ENCODE measurements at places on chromosomes 5 and 9. TPM values are rescaled to one million over a fixed set of nuclear protein-coding genes. Genes with fewer than 3 reads are reported as not detected.

BTNL3 gene
- total RNA-seq, result not detected

SH2D3C gene
- not detected for total RNA-seq

PDGFRB gene
- 205 TPM for total RNA-seq

STC2 gene
- 281 TPM for total RNA-seq

OR1Q1 gene
- not detected for total RNA-seq

PCDHB13 gene
- 3.3 TPM for total RNA-seq

IL31RA gene
- 0.89 TPM for total RNA-seq

LECT2 gene
- total RNA-seq, result not detected

ACOT12 gene
- total RNA-seq, result not detected

MAMDC4 gene
- total RNA-seq, result 1.1 TPM

GADD45G gene
- total RNA-seq, result not detected

SOX30 gene
- not detected for total RNA-seq

GRCh38 chr9:113131689-113132151 lies 19.1 kb upstream of the SLC31A2 start:
- peak; percentile 41 for DNase-seq

- no peak for DNase-seq
Observed at GRCh38 chr9:31390403-31391025, 993.9 kb upstream of the ACO1 start.

GRCh38 chr9:15332939-15333338 lies 25.9 kb upstream of the TTC39B start:
- DNase-seq, result no peak

DNA sequence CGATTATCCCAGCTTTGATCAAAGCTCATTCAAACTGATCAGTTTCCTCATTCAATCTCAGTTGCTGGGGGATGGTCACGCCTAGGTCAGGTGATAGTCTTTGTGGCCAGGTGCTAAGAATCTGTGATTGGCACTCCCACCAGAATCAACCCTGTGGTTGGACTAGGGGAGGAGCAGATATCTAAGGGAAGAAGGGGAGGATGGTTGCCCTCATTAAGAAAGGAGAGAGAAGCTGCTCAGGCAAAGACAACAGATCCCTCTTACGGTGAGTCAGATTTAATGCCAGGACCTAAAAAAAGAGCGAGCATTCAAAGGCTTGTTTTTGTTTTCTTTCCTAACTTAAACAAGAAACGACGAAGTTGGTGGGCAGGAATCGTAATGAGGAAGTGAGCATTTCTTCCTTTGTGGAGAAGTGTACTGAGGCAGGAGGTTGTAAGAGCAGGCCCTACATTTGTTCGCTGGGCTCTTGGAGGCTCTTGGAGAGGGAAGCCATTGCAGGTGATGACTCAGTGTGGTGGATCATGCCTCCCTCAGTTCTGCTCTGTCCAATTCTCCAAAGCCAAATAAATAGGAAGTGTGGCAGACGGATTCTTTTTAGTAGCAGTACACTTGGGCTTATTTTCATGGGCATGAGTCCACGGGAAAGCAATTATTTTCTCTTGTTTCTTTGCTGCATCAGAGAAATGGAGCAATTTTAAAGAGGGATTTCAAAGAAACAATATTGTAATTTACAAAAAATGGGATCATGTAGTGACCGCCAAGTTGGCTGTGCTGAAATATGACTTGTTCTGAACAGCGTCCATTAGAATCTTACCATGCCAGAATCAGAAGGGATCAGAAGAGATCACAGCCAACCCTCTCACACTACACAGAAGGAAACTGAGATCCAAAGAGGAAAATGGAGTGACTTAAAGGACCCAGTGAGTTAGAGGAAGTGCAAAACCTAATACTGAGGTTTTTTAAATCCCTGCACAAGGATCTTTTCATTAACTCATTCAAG lies 18.7 kb upstream of the TGFBR1 start:
- DNase-seq, result peak; percentile 89

DNA sequence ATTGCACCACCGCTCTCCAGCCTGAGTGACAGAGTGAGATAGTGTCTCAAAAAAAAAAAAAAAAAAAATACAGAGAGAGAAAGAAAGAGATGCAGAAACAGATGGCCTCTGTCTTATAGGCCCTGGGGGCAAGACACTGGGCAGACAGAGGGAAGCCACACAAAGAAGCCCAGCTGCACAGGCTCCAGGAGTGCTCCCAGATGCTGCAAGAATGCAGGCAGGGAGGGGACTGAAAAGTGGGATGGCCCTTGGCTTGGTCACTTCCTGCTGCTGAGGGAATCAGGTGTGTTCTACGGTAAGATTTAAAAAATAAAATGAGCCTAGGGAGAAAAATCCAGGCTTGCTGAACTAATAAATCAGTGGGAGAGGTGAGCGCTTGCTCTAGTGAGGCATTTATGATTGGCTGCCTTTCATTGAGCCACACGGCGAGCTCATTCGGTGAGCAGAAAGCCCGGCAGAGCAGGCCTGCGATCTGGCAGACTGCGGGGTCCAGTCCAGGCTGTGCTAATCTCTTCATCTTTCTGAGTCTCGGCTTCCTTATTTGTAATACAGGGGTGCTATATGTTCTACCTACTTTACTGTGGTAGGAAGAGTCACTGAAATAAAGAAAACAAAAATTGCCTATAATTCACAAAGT lies 80.6 kb downstream of the RAD23B start:
- DNase-seq, result no peak

DNA sequence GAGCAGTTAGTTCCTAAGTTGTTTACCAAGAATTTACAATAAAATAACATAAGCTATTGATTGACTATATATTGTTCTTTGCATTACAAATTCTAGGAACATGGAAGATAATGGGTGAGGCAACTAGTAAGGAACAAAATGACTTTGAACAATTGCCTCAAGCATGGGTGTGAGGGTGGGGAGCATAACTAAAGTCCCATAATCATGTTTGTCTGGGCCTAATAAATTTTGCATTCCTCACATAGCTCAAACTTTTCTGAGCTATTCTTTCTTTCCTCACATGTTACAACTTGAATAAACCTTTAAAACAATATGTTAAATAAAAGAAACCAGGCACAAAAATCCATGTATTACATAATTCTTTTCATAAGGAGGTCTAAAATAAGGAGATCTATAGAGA lies 1066.1 kb downstream of the NR2F1-AS1 start:
- no peak for DNase-seq

DNA sequence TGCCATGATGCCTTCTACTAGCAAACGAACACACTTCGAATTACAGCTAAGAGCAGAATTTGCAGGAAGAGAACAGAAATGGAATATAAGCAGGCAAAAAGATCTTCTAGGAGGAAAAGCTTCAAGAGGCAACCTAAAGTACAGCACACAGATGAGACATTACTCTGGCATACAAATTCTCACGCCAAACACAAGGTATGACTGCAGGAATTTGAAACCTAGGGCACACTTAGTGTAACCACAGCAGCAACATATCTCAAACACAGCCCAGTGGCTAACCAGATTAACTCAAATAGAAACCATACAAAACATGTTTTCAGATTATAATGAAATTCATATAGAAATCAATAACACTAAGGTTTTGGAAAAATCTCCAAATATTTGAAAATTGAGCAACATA lies 481.0 kb upstream of the RGMB start:
- peak; percentile 11 for DNase-seq

- DNase-seq, result no peak
Observed at GRCh38 chr5:54120473-54120872, 189.9 kb downstream of the ARL15 start.

GRCh38 chr5:78896132-78896531 lies 89.0 kb downstream of the ARSB start:
- DNase-seq, result peak; percentile 88

DNA sequence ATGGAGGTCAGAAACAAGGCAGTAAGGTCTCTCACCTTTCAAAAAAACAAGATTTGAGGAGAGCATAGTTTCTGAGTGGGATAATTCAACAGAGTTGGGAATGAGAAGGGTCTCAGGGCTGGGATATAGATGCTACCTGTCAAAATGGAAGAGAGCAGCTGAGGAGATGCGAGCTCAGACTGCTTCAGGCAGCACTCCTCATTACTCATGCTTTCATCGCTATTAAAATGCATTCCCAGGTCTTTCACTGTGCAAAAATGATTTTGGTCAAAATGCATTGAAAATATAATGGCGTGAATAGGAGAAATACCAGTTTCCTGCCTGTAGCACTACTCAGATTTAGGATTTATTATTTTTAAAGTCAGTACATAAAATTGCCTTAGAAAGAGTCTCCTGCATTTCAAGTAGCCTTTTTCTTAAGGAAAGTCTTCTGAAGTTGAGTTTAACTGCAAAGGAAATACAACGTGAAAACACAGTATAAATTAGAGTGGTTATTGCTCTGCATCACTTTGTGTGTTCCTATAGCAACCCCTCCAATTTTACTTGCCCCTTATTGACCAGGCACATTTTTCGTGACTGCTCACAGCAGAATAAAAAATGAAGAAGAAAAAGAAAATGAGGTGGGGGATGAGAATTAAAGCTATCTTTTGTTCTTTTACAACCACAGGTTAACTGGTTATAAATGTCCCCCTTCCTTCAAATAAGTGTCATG lies 724.8 kb upstream of the SEMA6A start:
- no peak for DNase-seq

- DNase-seq, result peak; percentile 95
Observed at GRCh38 chr5:67301285-67301903, 104.8 kb upstream of the CD180 start.

DNA sequence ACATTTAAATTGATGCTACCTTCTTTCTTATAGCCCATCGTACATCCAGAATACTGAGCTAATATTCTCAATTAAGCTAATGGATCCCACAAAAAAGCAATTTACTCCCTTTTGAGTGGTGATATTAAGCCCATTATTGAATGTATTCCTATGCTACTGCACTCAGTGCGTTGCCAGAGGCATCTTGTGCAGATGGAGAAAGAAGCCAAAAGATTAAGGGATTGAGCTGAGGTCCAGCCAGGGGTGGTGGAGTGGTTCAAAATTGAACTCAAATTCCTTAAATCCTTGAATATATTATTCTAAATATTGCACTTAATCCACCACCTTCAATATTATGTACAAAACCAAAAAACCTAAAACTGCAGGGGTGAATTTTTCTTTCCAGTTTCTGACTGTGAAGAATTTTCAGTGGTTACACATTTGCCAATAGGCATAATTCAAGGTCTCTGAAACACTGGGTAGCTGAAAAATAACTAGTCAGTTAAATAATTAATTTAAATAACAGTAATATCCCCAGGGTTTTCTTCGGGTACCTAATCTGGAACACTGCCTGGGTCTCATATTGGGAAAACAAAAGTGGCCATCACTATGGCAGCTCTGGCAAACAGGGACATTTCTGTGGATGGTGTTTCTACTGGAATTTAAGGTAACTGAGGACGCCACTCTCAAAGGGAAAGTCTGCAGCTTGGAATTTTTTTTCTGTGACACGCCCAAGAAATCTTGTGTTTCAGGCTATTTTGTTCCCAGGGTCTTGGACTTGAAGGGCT lies 6.2 kb upstream of the LIFR start:
- no peak for DNase-seq

- DNase-seq, result no peak
Observed at GRCh38 chr9:137417161-137418021, 5.6 kb downstream of the EXD3 start.

- no peak for DNase-seq
Observed at GRCh38 chr9:121942866-121943382, 150.2 kb downstream of the TTLL11 start.

DNA sequence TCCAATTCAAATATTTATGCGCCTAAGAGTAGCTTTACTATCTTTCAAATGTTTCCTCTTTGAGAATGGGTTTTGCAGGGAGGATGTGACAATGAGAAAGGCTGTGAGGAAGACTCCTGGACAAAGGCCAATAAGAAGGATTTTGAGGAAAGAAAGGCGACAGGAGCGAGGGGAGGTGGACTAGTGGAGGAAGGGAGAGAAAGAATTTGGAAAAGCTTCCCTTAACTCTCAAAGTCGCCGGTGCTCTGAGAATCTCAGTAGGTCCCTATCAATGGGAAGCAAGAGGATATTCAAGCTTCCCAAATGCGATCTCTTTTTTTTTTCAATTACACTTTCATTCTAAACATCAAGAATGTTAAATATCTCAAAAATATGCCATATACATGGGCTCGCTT lies 2.8 kb upstream of the CDC20B start:
- DNase-seq, result no peak

- DNase-seq, result no peak
Observed at GRCh38 chr5:147306351-147306750, 71.5 kb downstream of the STK32A start.

- DNase-seq, result peak; percentile 97
Observed at GRCh38 chr9:35646533-35647265, 4.0 kb downstream of the SIT1 start.

- DNase-seq, result no peak
Observed at GRCh38 chr9:107878462-107878861, 388.9 kb upstream of the KLF4 start.

GRCh38 chr9:109975574-109976295 lies 195.7 kb downstream of the PALM2AKAP2 start:
- peak; percentile 92 for DNase-seq

DNA sequence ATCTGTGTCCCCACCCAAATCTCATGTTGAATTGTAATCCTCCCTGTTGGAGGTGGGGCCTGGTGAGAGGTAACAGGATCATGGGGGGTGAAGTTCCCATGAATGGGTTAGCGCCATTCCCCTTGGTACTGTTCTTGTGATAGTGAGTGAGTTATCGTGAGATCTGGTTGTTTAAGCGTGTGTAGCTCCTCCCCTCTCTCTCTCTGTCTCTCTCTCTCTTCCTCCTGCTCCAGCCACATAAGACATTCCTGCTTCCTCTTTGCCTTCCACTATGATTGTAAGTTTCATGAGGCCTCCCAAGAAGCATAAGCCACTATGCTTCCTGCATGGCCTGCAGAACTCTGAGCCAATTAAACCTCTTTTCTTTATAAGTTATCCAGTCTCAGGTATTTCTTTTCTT lies 28.8 kb downstream of the C5orf15 start:
- DNase-seq, result no peak

DNA sequence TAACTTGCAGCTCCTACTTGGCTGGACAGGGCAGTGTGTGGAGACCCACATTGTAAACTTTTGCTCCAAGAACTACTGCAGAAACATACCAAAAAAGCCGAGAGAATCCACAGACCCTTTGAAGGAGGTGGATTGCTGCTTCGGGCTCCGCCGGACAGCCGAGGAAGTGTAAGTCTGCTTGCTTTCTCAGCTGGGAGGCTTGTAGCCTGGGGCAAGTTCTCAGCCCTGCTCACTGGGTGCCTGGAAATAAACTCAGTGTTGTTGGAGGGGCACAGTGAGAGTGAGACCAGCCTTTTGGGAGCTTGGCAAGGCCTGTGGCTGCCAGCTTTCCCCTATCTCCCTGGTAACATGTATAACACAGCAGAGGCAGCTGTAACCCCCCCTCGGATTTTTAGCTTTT lies 215.6 kb downstream of the SYK start:
- no peak for DNase-seq
